ENCODE measurements at places on chromosomes 6 and 20.

DNA sequence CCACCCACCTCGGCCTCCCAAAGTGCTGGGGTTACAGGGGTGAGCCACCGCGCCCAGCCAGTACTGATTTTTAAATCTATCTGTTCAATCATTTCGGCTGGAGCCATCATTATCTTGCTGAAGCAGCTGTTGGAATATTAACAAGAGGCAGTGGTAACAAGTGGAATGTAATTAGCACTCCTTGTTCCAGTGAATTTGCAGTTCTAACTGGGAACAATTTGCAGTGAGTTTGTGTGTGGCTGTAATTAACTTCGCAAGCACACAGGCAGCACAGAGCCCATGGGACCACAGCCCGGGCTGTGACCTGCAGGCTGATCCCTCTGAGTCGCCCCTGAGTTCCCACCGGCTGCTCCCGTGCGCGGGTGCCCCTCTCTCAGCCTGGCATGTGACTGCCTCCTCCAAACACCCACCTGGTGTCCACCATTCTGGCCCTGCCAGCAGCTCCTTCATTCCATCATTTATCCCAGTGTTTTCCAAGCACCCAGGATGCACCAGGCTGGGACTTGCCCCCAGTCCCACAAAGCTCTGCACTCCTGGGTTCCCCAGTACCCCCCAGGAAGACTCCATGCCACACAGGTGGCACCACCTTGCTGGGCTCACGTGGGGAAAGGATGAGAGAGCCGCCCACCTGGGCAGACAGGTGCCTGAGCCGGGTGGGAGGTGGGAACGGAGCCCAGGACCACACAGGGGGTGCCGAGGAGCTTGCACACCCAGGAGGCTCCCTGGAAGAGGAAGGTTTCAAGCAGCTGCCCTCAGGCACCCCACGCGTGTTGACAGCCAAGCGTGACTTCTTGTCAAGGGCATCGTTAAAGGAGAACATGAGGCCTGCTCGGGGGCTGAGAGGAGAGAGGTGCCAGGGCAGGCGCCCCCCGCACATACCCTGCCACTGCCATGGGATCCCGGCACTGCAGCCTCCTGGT lies 75.2 kb downstream of the YTHDF1 start:
- DNase-seq: no peak

GRCh38 chr6:62272114-62272513 lies 13.9 kb downstream of the KHDRBS2 start:
- no peak for DNase-seq

GRCh38 chr6:160106701-160107100 lies 14.9 kb upstream of the SLC22A1 start:
- no peak for DNase-seq

DNA sequence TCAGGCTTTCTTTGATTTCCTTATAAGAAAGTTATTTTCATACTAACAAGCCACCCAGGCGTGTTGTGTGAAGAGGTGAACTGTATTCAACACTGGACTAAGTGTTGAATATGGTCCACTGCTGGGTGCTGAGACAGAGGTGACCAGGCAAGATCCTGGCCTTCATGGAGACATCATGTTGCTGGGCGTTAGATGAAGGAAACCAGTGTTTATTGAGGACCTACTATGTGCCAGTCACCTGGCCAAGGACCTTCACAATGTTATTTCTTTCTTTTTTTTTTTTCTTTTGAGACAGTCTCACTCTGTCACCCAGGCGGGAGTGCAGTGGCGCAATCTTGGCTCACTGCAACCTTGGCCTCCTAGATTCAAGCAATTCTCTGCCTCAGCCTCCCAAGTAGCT lies 1.9 kb upstream of the TREML1 start:
- no peak for DNase-seq

DNA sequence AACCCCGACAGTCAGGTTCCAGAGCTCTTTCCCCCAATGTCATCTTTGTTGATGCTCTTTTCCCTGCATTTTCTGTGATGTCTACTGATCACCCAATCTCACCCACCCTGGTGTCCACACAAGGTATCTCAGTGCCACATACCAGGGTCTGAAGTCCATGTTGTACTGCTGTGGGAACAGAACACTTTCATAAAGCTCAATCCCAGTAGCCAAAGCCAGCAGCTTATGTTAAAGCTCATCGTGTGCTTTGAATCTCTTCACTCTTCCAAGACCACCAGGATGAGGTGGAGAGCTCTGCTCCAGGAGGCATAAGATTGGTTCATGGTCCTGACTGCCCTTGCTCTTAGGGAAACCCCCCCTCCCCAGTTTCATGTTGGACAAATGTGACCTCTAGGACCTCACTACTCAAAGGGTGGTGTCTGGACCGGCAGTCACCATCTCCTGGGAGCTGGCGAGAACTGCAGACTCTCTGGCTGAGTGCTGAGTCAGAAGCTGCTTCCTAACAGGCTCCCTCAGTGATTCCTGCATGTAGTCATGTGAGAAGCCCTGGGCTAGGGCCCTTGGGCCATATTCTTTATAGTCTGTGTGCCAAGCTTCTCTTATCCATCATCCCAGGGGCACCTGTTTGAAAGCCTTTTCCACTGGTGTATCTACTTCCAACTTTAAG lies 13.4 kb upstream of the CPNE5 start:
- no peak for DNase-seq

GRCh38 chr6:9699888-9700287 lies 715.0 kb downstream of the TFAP2A start:
- no peak for DNase-seq

- DNase-seq: no peak
These were observed 667.9 kb downstream of the EPM2A start for GRCh38 chr6:145067430-145067829.

DNA sequence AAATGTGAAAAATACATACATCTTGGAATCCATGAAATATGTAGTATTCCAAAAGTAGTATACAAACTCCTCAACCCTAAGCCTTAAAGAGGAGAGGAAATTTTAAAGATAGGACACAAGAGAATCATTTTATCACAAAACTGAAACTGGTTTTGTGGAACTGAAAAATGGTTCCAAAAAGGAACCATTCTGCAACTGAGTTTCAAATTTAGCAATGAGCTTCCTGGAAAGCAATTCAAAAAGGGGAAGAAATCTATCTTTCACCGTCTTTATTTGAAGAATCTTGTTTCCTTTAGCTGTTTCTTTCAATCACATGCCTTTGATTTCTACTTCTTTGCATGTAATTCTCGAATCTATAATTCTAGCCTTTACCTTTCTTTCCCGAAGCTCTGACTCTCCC lies 32.2 kb upstream of the LAMP5 start:
- no peak for DNase-seq

DNA sequence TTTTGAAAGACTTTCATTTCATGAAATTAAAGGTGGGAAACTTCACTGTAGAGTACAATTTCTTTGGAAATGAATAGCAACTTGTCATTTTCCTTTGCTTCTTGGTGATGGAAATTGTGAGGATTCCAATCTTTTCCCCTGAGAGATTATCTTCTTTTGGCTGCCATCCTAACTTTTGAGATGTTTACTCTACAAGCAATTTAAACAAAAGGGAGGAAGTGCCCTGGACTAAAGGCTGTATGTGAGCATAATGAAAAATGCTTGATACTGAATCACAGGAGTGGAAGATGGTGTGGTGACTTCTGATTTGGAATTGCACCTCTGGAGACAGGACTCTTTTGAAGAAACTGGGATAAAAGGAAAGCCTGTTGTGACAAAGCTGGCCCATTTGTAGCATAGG lies 43.1 kb upstream of the JAG1 start:
- DNase-seq: no peak

DNA sequence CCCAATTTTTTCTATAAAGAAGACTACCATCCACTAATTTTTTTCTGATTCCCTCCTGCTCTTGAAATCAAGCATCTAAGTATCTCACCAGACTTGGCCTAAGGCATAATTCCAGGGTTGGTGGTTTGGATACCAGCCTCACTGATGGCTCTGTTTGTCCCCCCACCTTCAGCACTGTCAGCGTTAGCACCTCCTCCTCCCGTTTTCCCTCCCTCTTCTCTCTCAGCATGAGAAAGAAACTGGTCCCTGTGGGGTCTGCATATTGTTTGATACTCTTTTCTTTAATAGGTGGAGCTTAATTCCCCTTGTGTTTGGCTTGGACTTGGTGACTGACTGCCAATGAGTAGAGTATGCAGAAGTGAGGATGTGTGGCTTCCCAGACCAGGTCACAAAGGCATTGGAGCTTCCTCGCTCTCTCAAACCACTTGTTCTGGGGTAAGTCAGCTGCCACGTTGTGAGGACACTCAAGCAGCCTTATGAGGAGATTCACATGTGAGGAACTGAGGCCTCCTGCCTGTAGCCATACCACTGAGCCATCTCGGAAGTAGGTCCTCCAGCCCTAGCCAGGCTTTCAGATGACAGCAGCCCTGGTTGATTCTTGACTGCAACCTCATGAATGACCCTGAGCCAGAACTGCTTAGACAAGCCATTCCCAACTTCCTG lies 65.2 kb downstream of the RIOK1 start:
- no peak for DNase-seq

- no peak for DNase-seq
These were observed 16.0 kb downstream of the SMPDL3A start for GRCh38 chr6:122804962-122805485.

- no peak for DNase-seq
These were observed 11.6 kb downstream of the CST3 start for GRCh38 chr20:23626040-23626620.

DNA sequence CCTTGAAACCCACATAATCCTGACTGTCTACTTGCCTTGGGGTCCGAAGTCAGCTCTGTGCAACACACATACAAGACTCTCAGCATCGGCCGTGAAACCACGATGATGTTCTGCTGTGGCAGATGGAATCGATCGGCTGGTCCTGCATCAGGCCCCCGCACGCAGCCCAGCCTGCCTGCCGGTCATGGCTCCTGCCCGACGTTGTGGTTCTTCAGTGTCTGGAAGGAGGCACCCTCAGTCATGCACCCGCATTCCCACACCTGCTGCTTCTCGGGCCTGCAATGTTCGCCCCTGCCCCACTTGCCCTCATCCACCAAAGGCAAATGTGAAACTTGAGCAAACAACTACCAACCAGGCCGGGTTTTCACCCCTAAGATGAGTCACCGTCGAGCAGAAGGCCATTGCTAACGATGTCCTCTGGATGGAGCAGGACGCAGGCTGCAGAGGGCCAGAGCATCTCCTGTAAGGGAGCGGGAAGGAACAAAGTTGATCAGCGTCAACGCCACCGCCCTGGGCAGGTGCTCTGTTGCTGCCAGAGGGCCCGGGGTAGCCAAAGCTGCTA lies 128.9 kb upstream of the PDE10A start:
- no peak for DNase-seq

DNA sequence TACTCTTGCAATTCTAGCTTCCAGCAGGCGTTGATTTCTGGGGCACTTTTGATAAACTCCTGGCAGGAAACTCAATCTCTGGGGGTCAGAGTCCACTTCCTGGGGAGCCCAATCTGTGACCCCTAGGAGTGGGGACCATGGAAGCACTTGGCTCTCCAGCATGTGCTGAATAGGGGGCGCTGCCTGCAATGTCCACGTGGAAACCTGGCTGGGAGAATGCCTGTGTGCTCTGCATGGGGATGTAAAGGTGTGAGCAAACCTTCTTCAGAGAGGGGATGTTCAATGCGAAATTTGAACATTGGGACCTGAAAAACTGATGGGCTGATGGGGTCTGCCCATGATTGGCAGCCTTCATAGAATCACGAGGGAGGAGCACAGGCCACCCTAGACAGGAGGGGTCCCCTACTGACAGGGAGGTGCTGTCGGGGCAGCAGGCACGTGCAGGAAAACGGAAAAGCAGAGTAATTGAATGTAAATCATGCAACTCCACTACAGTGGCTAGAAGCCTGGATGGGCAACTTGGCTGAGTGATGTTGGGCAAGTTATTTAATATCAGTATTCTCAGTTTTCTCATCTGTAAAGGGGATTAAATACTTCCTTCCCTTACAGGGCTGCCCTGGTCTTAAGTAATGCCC lies 47.8 kb downstream of the CEP43 start:
- no peak for DNase-seq

- no peak for DNase-seq
These were observed 31.8 kb downstream of the CTCFL start for GRCh38 chr20:57493091-57493615.

DNA sequence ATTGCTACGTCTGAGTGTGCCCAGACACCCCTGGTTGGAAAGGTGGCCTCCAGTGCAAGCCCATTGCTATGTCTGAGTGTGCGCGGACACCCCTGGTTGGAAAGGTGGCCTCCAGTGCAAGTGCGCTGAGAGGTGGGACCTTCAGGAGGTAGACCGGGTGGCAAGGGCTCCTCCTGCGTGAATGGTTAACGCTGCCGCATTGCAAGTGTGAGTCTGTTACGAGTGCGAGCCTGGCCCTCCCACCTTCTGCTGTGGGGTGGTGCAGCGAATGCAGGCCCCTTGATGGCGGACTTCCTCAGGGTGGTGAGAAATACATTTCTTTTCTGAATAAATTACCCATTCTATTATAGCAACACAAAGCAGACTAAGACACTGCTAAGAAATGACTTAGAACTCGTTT lies 208.8 kb downstream of the DLL1 start:
- no peak for DNase-seq

GRCh38 chr6:7188492-7188891 lies 80.7 kb downstream of the RREB1 start:
- DNase-seq: no peak

DNA sequence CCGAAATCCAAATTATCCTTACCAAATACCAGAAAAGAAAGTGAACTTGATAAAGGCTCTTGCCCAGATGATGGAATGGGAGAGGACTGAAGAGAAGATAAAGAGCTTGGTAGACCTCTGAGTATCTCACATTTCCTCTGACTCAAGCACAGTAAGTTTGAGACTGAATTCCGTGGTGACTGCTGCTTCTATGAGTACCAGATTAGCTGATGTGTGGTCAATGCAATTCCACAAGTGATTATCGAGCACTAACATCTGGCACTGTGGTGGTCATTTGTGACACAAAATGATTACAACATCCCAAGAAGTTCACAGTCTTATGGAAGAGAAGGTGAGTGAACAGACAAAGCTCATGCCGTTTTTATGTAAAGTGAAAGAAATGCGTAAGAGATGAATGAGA lies 2.6 kb upstream of the RPS6KA2 start:
- DNase-seq: no peak

GRCh38 chr20:6395695-6396094 lies 272.9 kb upstream of the FERMT1 start:
- DNase-seq: no peak

DNA sequence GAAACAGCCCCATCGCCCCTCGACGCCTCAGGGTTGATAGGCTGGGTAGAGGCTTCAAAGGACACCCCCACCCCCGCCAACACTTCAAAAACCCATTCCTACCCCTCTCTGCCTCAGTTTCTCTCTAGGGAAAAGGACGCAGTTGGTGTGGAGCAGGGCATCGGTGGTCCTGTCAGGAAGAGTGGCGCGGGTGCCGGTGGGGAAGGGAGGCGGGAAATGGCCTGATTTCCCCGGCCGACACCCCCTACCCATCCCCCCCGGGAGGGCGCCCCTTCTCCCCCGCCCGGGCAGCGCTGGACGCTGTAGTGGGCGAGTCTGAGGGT lies 367 bp downstream of the NRSN2 start:
- DNase-seq: no peak

DNA sequence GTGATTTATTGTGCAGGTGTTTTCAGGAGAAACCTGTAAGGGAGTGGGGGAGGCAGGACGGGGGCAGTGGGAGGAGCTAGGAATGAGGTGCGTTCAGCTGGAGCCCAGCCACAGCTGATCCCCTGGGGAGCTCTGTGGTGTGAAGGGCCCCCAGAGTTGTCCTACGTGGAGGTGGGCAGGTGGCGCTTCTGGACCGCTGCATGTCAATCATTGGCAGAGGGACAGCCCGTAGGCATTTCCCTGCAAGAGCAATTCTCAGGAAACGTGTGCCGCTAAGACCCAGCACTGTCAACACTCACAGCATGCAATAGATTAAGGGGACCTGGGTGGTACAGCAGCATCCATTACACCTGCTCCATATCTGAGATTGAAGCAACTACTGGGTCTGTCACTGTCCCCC lies 88.0 kb downstream of the PRND start:
- no peak for DNase-seq
